ENCODE measurements at places on chromosomes 6 and 20.

GRCh38 chr20:1005452-1006027 is 3.4 kb upstream of the RSPO4 start:
- no peak for DNase-seq

- DNase-seq: no peak
Observed at GRCh38 chr6:72977114-72977513, 248.2 kb downstream of the KHDC1L start.

DNA sequence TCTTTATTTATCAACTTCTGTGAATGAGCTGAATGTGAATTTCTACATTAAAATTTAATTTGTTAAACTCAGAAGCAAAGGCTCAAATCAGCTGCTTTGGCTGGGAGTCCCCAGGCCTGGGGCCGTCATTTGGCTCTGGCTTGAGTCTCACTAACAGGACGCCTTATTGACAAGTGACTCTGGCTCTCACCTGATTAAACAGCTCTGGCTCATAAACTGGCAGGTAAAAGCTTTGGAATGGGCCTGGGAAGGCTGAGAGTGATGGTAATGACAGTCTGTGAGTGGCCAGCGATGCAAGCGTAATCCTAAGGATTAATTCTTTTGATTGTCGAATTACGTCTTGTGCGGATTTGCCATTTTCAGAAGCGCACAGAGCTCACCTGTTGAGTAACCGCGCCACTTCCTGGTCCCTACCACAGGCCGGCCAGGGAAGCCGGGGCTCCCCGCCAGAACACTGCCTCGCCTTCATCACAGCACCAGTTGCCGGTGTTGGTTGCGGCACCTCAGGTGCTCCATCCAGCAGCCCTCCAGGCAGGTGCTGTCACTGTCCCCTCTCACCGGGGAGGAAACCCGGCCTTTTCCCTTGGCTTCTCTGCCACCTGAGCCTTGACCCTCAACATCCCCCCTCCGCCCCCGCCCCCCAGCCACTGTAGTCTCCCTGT is 110.7 kb downstream of the ZDHHC14 start:
- DNase-seq: no peak

GRCh38 chr6:11043961-11044711 is at the start of gene ELOVL2:
Gene ELOVL2, minus strand, starts transcription at chr6:11044305. Its CDS starts 75 bp downstream, at chr6:11044230.
- DNase-seq: no peak

- no peak for DNase-seq
Observed at GRCh38 chr20:61925555-61926252, 140.0 kb downstream of the TAF4 start.

GRCh38 chr6:132973514-132973993 is 159.2 kb downstream of the RPS12 start:
- DNase-seq: no peak

GRCh38 chr6:76518443-76518842 is 446.0 kb upstream of the IMPG1 start:
- DNase-seq: no peak
